A549 treated with CpdA at 1 μM for 4 hours (cell line): ENCODE measurements at places on chromosomes 1 and 21. TPM values are rescaled to one million over a fixed set of nuclear protein-coding genes. Genes with fewer than 3 reads are reported as not detected.

VCAM1 gene
- 0.06 to 0.08 TPM in 2 of 5 replicates, not detected in the others for total RNA-seq

HSD3B2 gene
- not detected in 5 replicates for total RNA-seq

RNU1-1 gene
- not detected in 5 replicates for total RNA-seq

CFHR5 gene
- total RNA-seq: not detected in 5 replicates

KRTAP6-1 gene
- total RNA-seq: not detected in 5 replicates

C4BPB gene
- total RNA-seq: 0.92 to 1.4 TPM (median 1.2 TPM) in 5 replicates

HTR6 gene
- total RNA-seq: 0.10 to 0.15 TPM (median 0.14 TPM) in 3 of 5 replicates, not detected in the others

OSCP1 gene
- 5.0 to 8.1 TPM (median 6.1 TPM) in 5 replicates for total RNA-seq

FMO3 gene
- not detected in 5 replicates for total RNA-seq

GBP5 gene
- 0.05 TPM in 2 of 5 replicates, not detected in the others for total RNA-seq

MOV10 gene
- 25.7 to 37.5 TPM (median 28.0 TPM) in 5 replicates for total RNA-seq

OR2L3 gene
- not detected in 5 replicates for total RNA-seq

KANK4 gene
- 0.20 to 0.64 TPM (median 0.38 TPM) in 5 replicates for total RNA-seq

PKLR gene
- not detected in 5 replicates for total RNA-seq

TMEM9 gene
- 79.3 to 91.4 TPM (median 84.9 TPM) in 5 replicates for total RNA-seq

FAM89A gene
- total RNA-seq: 14.4 to 18.5 TPM (median 17.2 TPM) in 5 replicates

SUMO3 gene
- total RNA-seq: 54.2 to 66.2 TPM (median 65.0 TPM) in 5 replicates

ACTA1 gene
- total RNA-seq: 0.13 to 0.23 TPM (median 0.23 TPM) in 3 of 5 replicates, not detected in the others

SERINC2 gene
- total RNA-seq: 16.5 to 28.9 TPM (median 27.1 TPM) in 5 replicates

DYRK3 gene
- total RNA-seq: 7.8 to 11.8 TPM (median 9.8 TPM) in 5 replicates

CNR2 gene
- not detected in 5 replicates for total RNA-seq

C1orf105 gene
- total RNA-seq: 0.07 to 0.29 TPM (median 0.21 TPM) in 3 of 5 replicates, not detected in the others

LYST gene
- 4.7 to 6.3 TPM (median 5.4 TPM) in 5 replicates for total RNA-seq

TAF13 gene
- total RNA-seq: 22.8 to 38.9 TPM (median 26.2 TPM) in 5 replicates

GLRX2 gene
- 39.9 to 57.9 TPM (median 50.3 TPM) in 5 replicates for total RNA-seq

PLA2G5 gene
- total RNA-seq: not detected in 5 replicates

REN gene
- total RNA-seq: not detected in 5 replicates

AJAP1 gene
- total RNA-seq: under 0.01 TPM in 1 of 5 replicates, not detected in the others

DOCK7 gene
- 13.0 to 28.0 TPM (median 16.1 TPM) in 5 replicates for total RNA-seq

NGF gene
- total RNA-seq: 2.3 to 4.9 TPM (median 4.0 TPM) in 5 replicates

OR2L2 gene
- 0.01 TPM in 1 of 5 replicates, not detected in the others for total RNA-seq

SLC2A5 gene
- 0.05 to 0.26 TPM (median 0.13 TPM) in 5 replicates for total RNA-seq

SYNJ1 gene
- total RNA-seq: 2.1 to 2.6 TPM (median 2.5 TPM) in 5 replicates

GPR52 gene
- 0.17 TPM in 1 of 5 replicates, not detected in the others for total RNA-seq

NHLH2 gene
- not detected in 5 replicates for total RNA-seq

CAPN9 gene
- total RNA-seq: not detected in 5 replicates

PGD gene
- total RNA-seq: 1,064 to 1,187 TPM (median 1,133 TPM) in 5 replicates

TPRG1L gene
- total RNA-seq: 22.3 to 27.4 TPM (median 26.1 TPM) in 5 replicates

SLAMF9 gene
- 0.17 to 0.25 TPM (median 0.22 TPM) in 3 of 5 replicates, not detected in the others for total RNA-seq

RSPH1 gene
- total RNA-seq: 0.51 to 0.98 TPM (median 0.65 TPM) in 5 replicates

RGS16 gene
- total RNA-seq: 0.15 to 0.31 TPM (median 0.19 TPM) in 5 replicates

GNAT2 gene
- 0.06 to 0.54 TPM in 2 of 5 replicates, not detected in the others for total RNA-seq

AVPR1B gene
- total RNA-seq: not detected in 5 replicates
